ENCODE measurements at places on chromosomes 11 and 22.

DNA sequence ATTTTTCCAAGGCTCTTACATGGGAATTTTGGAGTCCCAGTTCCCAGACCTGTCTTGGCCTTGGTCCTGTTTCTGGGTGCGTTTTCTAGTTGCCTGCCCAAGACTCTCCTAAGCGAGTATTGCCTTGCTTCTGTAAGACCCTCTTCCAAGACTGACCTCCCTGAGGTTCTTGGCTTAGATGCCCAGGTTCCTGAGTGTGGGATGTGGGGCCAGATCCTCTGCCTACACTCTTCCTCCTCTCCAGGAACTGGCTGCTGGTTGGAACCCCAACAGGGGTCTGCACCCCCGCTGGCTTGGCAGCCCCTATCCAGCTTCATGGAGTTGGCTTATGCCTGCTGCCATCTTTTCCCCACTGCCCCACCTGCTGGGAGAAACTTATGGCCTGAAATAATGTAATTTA is 429.5 kb downstream of the TENM4 start:
- no peak for DNase-seq

DNA sequence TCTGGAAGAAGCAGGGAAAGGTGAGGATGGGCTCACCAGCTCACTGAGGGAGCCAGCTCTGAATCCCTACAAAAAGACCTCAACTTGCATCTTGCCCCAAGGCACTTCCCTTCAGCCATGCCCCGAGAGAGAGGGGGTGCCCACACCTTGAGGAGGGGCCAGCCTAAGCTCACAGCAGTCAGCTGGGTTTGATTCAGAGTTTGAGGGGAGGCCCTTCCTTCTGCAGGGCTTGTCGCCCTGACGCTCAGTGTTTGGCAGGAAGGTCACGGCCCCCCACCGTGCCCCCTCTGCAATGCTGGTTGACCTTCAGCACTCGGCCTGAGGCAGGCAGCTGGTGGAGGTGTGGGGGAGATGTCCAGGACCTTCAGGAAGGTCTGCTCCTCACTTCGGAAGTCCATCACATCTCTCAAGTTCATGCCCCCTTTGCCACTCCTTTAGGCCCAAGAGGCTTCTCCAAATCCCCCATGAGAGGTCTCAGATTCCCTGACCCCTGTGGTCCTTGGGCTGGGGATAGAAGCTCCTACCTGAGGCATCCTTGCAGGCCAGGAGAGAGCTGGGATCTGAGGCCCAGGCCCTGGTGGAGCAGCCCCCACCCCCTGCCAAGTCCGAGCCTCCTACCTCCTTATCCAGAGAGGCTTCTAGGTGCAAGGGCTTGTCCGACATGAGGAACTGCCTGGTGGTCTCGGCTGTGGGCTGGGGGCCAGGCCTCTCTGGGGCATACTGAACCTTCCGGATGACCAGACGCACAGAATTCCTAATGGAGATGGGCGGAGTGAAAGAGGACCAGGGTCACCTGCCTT is 37.6 kb downstream of the TPBGL start:
- no peak for DNase-seq

GRCh38 chr11:45362636-45363035 is 76.5 kb upstream of the SYT13 start:
- DNase-seq: no peak

- DNase-seq: no peak
Measured at GRCh38 chr11:37333345-37333744, 735.3 kb upstream of the RAG2 start.

DNA sequence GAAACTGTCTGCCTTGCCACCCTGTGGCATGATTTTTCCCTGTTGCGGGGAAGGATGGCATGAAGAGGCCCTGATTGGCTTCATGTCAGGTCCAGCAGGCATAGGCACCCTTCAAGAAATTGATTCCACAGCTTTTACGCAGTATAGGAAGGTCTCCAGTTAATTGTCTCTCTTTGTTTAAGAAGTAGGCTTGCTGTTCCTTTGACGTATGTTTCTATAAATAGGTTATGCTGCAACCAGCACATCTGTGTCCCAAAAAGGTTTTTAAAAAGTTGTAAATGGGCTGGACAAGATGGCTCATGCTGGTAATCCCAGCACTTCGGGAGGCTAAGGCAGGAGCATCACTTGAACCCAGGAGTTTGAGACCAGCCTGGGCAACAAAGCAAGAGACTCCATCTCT is 62.6 kb downstream of the CD6 start:
- no peak for DNase-seq

DNA sequence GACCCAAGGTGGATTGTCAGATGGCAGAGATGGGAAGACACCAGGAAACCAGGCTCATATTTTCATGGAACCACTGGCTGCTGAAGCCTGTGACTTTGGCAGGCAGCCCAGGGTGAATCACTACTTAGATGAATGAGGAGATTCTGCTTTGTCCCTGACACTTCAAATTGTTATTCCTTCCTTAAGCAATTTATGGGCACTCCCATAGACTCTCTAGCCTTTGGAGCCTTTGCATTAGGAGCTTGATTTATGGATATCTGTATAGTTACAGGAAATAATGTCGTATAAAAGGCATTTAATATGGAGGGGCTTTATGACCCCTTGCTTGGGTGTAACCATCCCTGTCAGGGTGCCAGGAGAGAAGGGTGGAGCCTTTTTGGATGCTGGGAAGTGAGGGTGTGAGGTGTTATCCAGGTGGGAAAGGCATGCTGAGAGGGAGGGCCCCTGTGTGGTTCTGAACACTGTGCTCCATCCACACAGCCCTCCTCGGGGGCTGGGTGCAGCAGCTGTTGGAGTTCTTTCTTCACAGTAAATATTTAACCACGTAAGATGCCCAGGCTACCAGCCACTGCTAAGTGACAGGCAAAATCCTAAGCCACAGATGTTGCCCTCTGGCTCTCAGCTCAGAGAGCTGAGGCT is 35.3 kb downstream of the IL18 start:
- no peak for DNase-seq

GRCh38 chr11:120784566-120785251 is 239.2 kb upstream of the TBCEL start:
- DNase-seq: no peak

DNA sequence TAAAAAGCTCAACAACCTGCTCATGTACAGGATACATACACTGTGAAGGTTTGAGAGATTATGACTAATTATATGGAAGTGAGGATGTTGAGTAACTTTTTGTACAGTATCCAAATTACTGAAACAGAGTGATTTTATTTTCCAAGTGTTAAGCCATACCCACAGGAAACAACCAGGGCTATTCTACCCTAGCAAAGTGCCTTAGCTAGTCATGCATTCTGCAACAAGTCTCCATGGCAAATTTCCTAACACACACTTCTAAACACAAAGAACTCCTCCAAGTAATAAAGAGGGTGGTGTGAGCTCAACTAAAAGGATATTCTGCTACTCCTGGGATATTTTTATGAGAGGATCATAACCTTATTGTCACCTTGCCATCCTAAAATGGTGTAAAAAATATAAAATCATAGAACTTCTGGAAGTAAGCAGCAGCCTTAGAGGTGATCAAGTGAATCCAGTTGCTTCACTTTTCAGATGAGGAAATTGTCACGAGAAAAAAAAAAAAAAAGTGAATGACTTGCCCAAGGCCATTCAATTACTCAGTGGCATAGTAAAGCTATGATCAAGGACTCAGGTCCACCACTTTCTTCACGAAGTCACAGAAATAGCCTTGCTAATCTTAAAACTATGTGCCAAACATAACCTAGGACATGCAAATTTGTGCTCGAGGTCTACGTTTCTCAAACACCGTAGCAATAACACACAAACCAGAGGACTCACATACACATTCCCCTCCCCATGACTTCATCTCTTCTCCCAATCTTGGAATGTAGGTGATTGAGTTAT is 4.2 kb downstream of the LGR4 start:
- DNase-seq: no peak

- DNase-seq: no peak
Measured at GRCh38 chr11:92711926-92712325, 257.5 kb upstream of the MTNR1B start.

GRCh38 chr11:116703421-116703820 is 69.4 kb downstream of the BUD13 start:
- no peak for DNase-seq

DNA sequence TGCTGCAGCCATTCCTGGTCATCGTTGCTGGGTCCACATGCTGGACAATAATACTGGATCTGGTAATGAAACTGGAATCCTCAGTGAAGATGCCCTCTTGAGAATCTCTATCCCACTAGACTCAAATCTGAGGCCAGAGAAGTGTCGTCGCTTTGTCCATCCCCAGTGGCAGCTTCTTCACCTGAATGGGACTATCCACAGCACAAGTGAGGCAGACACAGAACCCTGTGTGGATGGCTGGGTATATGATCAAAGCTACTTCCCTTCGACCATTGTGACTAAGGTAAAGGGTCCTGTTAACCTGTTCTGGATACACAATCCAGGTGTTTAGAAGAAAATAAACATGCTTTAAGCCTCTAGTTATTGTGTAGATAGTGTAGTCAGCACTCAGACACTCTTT is 46.9 kb upstream of the SLC22A25 start:
- DNase-seq: no peak

DNA sequence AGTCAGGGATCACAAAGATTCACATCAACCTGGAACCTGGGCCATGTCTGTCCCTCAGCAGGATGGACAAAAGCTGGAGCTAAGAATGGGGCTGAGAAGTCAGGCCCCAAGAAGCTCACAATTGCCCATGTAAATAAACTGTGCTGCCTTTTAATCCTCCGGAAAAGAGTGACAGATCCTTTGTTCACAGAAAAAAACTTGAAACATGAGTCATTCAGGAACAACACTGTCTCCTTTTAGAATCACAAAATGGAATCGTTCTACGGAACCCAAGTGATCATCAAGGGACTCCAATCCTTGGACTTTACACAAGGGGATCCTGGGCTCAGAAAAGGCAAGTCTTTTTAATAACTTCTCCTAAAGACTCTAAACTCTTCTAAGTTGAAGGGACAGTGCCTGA is 36.1 kb downstream of the RELT start:
- no peak for DNase-seq

DNA sequence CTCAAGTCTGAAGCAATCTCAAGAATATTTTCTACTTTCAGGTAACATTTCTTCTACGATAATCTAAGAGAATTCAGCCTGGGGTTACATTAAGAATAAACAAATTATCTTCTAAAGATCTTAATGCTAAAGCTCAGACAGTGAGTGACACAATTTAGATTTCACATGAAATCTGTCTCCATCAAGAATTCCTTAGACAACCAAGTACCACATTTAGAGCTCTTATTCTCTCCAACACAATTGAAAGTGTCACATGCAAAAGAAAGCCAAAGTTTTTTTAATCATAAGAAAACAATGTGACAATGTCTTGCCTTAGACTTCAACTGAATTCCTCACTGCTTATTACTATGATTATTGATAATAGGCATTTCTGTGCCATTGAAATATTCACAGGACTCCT is 60.7 kb upstream of the FAT3 start:
- DNase-seq: no peak

GRCh38 chr11:75583718-75584658 is 21.9 kb downstream of the SERPINH1 start:
- DNase-seq: no peak

GRCh38 chr11:45879803-45880686 is 5.4 kb upstream of the MAPK8IP1 start:
- no peak for DNase-seq

GRCh38 chr11:133176748-133177147 is 355.6 kb downstream of the OPCML start:
- DNase-seq: no peak

GRCh38 chr11:62402960-62403730 is 15.7 kb upstream of the SCGB1A1 start:
- no peak for DNase-seq

DNA sequence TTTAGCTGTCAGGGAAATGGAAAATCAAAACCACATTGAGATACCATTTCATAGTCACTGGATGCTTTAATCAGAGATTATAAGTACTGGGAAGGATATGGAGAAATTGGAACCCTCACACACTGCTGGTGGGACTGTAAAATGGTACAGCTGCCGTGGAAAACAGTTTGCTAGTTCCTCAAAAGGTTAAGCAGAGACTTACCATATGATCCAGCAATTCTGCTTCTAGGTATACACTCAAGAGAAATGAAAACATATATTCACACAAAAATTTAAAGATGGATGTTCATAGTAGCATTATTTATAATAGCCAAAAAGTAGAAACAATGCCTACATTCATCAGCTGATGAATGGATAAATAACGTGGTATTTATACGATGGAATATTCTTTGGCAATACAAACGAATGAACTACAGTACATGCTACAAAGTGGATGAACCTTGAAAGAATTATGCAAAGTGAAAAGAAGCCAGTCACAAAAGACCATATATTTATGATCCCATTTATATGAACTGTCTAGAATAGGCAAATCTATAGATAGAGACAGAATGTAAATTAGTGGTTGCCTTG is 23.0 kb downstream of the RNF121 start:
- no peak for DNase-seq

DNA sequence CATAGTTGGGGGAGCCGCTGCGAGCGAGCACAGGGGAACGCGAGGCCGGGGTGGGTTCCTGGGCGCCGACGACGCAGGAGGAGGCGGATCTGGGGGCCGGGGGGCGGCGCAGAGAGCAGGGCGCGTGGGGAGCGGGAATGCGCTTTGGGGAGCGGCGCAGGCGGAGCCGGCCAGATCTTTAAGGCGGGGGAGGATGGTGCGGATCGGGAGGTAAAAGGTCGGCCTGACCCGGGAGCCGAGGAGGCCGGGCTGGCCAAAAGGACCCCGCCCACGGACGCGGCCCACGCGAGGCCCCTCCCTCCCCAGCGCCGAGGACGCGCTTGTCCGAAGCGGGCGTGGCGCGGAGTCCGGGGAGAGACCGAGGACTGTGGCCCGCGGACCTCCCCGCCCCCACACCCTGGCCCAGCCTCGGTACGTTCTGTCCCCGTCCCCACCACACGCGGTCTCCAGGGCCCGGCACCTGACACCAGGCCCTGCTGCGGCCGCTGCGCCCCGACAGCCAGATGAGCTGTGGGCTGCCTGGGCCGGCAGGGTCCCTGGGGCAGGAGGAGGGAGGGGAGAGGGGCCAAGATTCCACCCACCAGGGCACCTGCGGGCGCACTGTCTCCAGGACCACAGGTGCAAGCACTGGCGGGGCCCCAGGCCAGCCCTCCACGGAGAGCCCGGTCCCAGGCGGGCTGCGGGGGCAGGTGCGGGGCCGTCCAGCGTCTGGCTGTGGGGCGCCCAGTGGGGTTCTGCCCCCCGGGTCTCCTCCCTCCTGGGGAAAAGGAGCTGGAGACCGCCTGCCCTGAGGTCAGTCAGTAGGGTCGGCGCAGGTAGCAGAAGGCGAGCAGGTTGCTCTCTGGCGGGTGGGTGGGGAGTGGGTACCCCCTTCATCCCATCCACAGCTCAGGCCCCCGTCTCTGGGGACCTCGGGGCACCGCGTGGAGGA is 10.9 kb downstream of the PIM3 start:
- peak; percentile 71 for DNase-seq

Data from activated T-cell treated with anti-CD3 and anti-CD28 coated beads for 24 hours (primary cell).